ENCODE measurements at places on chromosomes 3 and 15. TPM values are rescaled to one million over a fixed set of nuclear protein-coding genes. Genes with fewer than 3 reads are reported as not detected.

GOLGA8J gene
- polyA plus RNA-seq, result not detected

SKOR1 gene
- polyA plus RNA-seq, result 0.03 TPM

ZNF35 gene
- 6.3 TPM for polyA plus RNA-seq

CGGBP1 gene
- polyA plus RNA-seq, result 43.0 TPM

MESP2 gene
- polyA plus RNA-seq, result 0.22 TPM

ATP13A3 gene
- polyA plus RNA-seq, result 55.9 TPM

NANOGP8 gene
- not detected for polyA plus RNA-seq

REC114 gene
- polyA plus RNA-seq, result not detected

AGTR1 gene
- polyA plus RNA-seq, result not detected

All from keratinocyte (primary cell).